ENCODE measurements at places on chromosomes 1 and 21. TPM values are rescaled to one million over a fixed set of nuclear protein-coding genes. Genes with fewer than 3 reads are reported as not detected.

IRF2BP2 gene
- total RNA-seq: 99.0 TPM

LCK gene
- 1.1 TPM for total RNA-seq

DNA sequence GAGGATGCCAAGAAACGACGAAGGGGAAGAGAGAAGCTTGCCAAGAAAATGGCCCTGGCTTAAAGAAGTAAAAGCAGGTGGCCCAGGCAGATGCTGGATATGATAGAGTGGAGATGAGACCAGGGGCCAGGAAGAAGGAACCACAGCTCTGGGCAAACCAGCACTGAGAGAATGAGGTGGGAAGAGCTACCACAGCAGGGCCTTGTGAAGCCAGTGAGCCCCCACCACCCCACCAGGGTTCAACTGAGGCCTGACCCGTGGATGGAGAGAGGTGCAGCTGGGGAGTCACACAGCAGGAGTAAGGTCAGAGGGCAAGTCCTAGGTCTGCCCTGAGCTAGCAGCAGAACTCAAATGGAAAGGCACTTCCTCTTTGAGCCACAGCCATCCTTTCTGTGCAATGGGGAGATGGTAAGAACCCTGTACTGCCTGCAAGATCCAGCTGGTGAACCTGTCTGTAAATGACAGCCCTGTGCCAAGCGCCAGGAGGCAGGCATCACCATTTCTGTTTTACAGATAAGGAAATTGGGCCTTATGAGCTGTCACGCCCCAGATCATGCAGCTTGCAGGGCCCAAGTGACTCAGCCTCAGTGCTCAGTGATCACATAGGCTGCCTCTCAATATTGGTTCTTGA lies 8.5 kb downstream of the SH3BGRL3 start:
- no peak for DNase-seq
- no peak overlapping the region for H3K4me3 ChIP-seq
- no peaks in the 10 kb centered on the region for H3K36me3 ChIP-seq
- no peaks in the 10 kb centered on the region for H3K27me3 ChIP-seq
- peaks cover 9% of the 10 kb centered on the region for H3K4me1 ChIP-seq

GRCh38 chr1:236465959-236466303 lies 57.9 kb upstream of the LGALS8 start:
- H3K27ac ChIP-seq: no peak overlapping the region
- H3K4me3 ChIP-seq: no peak overlapping the region
- no peaks in the 10 kb centered on the region for H3K27me3 ChIP-seq
- DNase-seq: no peak
- no peaks in the 10 kb centered on the region for H3K36me3 ChIP-seq

DNA sequence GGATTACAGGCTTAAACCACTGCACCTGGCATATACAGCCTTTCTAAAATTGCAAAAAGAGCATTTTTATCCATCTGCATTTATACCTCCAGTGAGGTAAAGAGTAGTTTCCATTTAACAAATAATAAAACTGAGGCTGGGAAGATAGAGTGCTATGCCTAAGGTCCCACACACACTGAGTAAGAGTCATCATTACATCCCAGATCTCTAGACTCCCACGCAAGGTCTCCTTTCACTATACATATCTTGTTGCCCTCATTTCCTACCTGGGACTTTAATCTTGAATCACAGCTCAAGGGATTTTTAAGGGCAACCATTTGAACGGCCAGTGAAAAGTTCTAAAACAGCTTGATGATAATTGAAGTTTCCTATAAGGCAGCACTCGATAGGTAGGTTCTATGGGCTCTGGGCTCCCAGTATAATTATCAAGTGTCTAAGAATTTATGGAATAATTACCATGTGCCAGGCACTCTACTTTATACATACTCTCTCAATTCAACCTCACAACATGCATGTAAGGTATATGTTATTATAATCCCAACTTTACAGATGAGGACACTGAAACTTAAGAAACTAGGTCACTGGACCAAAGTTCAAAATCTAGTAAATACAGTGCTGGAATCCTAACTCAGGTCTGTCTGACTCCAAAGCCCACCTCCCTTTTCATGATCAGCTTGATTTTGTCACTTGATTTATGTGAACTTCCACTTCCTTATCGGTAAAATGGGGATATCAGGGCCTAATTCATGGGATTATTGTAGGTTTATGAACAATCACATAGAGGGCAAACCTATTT lies 23.3 kb upstream of the EPS15 start:
- no peak for DNase-seq
- no peaks in the 10 kb centered on the region for H3K36me3 ChIP-seq
- H3K4me3 ChIP-seq: no peak overlapping the region
- H3K27me3 ChIP-seq: no peaks in the 10 kb centered on the region

GRCh38 chr1:19003371-19004290 lies 47.2 kb upstream of the IFFO2 start:
- no peak for DNase-seq
- no peaks in the 10 kb centered on the region for H3K36me3 ChIP-seq
- H3K27ac ChIP-seq: no peak overlapping the region
- H3K4me3 ChIP-seq: no peak overlapping the region

DNA sequence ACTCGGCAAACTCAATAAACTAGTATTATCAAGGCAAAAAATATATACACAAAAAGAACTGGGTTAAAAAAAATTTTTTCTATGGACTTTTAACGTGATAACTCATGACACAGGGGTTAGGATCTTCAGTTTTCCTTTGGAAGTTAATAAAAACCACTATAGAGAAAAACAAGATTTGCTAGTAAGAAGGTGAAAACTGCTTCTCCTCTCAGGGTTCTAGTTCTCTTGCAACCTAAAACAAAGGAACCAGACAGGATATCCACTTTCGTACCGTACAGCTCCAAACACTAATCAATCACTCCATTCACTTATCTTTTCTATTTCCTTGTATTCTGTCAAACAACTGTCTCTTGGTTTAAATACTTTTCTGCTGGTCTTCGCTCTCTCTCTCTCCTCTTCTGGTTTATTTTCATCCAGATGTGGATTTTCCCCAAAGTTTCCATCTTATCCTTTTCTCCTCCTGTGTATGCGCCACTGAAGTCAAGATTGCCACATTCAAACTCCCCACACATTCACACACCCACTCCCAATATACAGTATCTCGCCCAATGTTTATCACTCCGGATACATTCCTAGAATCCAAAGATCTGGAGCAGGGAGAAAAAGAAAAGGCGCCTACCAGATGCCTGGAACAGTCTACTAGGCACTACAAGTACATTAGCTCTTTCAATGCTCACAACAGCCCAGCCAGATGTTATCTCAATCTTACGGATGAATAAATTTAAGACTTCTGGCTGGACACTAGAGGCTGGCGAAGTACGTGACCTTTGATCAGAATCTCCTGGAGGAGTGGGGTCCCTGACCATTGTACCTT lies 775 bp upstream of the PRPF38B start:
- peak overlapping the region; percentile 98 for H3K27ac ChIP-seq
- H3K27me3 ChIP-seq: no peaks in the 10 kb centered on the region
- peak overlapping the region; percentile 95 for H3K4me3 ChIP-seq
- DNase-seq: no peak
- H3K36me3 ChIP-seq: peaks cover 7% of the 10 kb centered on the region
- peaks cover 16% of the 10 kb centered on the region for H3K4me1 ChIP-seq

Data from tibial nerve (tissue), 4 donors.